Transverse colon (tissue), 4 donors: ENCODE measurements at places on chromosomes 3 and 15. TPM values are rescaled to one million over a fixed set of nuclear protein-coding genes. Genes with fewer than 3 reads are reported as not detected.

DNA sequence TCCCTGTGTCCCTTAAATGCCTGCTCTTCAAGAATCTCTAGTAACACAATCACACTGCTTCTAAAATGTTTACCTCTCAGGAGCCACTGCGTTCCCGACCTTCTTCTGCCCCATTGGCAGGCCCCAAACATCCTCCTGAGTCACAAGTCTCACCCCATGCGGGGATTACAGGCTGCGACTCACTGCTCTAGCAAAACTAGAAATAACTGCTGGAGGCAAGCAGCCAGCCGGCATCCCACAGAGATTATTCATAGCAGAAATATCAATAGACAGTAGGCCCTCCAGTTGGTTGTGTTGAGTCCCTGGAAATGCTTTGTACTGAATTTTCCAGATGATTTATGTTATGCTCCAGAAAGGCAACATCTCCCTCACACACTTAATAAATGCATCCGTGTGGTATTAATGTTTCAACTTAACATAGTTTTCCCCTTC, 64.8 kb downstream of the RFTN1 start:
- DNase-seq, result peak; percentile 54

- DNase-seq, result no peak
These were observed 36.0 kb downstream of the ATP13A5 start for GRCh38 chr3:193342551-193342950.

GRCh38 chr3:24573576-24573975, 78.9 kb upstream of the THRB start:
- DNase-seq, result no peak

The EPM2AIP1 gene
- total RNA-seq, result 6.7 TPM
